ENCODE measurements at places on chromosomes 6 and 20. TPM values are rescaled to one million over a fixed set of nuclear protein-coding genes. Genes with fewer than 3 reads are reported as not detected.

GRCh38 chr6:121544691-121545090 is 109.2 kb downstream of the GJA1 start:
- DNase-seq = no peak

DNA sequence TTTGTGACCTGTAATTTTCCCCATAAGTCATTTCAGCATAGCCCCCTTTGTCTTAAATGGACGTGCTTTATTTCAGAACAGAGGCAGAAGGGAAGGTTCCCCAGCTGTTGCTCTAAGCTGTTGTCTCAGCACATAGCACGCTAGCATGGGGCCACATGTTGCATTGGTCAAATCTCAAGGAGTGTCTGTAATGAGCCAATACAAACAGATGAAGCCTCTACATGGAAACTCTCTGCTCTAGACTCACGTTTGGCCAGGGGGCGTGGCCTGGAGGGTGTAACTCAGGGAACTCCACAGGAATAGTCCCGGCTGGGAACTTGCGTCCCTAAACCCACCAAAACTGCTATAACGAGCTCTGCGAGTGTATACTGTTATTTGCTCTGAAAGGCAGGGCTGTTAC is 35.2 kb upstream of the SLC22A2 start:
- no peak for DNase-seq

- DNase-seq = no peak
Observed at GRCh38 chr6:1770435-1770843, 160.7 kb downstream of the FOXC1 start.

DNA sequence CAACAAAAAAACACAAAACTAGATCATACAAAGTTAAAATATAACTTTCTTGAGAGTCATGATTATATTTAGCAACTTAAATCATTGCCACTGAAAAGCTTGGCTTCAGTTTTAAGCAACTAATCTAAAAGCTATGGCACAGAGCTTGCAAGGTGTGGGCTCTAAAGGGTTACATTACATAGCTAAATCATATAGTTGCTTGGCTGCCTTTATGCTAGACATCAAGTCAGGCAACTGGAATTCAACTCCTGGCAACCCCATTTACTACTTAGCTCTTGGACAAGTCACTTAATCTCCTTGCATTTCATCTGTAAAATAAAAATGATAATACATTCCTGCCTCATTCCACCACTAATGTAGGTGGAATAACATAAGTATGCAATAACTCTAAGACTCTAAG is 40.9 kb upstream of the GCM1 start:
- no peak for DNase-seq

Gene FILIP1
- 0.80 TPM for polyA plus RNA-seq

Gene PPP1R14C
- 6.5 TPM for polyA plus RNA-seq

All from kidney (tissue), 22 donors.